ENCODE measurements at places on chromosomes 2 and 18.

DNA sequence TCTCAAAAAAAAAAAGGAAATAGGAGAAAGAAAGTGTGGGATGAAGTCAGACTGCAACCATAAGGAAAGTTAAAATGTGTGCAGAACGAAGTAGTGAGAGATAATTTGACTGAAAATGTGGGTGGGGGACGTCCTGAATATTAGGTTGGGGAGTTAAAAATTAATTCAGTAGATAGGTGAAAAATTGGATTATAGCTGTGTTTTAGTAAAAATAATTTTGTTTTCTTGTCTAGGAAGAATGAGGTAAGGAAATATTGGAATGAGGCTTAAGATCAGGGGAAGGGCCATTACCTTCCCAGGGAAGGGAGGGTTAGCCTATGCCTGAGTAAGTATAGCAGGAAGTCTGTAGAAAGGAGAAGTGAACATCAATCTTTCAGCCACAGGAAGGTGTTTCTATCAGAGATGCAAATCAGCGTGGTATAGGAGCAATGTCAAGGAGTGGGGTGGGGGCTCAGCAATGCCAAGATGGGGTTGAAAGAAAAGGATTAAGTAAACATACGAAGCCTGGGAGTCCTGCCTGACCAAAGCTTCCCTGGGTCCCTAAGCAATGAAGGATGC, 250.9 kb downstream of the PIEZO2 start:
- no peak for DNase-seq

DNA sequence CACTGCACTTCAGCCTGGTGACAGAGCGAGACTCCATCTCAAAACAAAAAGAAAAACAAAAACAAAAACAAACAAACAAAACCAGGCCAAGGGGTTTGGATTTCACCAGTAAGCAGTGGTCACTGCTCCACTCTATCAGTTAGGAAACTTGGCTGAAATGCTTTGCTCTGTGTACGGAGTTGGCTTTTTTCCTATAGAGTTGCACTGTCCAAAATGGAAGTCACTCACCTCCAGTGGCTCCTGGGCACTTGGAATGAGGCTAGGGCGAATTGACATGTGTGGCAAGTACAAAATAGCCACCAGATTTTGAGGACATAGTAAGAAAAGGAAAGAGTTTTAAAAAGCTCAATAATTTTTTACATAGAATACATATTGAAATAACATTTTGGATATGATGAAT, 228.7 kb downstream of the LOXHD1 start:
- no peak for DNase-seq

DNA sequence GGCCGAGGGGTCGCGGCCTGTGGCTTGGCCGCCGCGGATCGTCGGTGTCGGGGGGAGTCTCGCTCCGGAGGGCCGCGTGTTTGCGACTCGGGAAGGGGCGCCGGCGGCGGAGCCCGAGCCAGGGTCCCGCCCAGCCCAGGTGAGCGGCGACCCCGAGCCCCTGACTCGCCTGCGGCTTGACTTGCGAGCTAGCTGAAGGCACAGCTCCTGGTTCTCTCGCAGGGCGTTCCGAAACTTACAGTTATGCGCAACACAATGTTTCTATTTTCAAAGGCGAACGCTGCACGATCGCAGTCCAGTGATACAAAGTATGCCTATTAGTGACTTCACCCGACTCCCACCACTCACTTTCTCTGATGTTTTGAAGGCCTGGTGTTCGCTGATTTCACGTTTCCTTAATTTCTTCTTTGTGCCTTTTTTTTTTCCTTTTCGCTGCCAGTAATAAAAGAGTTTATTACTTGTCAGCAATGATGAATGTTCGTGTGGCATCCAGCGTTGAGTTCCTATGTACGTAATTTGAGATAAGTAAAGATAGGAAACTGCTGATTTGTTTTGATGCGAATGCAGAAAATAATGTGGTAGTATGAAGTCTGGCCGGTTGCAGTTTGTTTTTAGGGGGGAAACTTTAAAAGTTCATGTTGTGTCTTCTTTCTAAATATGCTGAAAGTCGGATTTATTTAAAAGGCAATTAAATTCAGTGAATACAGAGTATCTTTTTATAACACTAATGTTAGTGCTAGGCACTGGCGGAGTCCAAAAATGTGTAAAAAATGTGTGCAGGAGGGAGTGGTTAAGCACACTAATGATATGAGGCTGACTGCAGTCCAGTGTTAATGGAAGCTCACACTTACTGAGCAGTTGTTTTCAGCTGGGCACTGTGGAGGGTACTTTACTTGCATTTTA, 706 bp downstream of the UBXN2A start:
- no peak for DNase-seq

- no peak for DNase-seq
Observed at GRCh38 chr2:86446060-86446459, 4.9 kb downstream of the KDM3A start.

GRCh38 chr2:35114765-35115164, 1240.8 kb upstream of the CRIM1 start:
- no peak for DNase-seq

DNA sequence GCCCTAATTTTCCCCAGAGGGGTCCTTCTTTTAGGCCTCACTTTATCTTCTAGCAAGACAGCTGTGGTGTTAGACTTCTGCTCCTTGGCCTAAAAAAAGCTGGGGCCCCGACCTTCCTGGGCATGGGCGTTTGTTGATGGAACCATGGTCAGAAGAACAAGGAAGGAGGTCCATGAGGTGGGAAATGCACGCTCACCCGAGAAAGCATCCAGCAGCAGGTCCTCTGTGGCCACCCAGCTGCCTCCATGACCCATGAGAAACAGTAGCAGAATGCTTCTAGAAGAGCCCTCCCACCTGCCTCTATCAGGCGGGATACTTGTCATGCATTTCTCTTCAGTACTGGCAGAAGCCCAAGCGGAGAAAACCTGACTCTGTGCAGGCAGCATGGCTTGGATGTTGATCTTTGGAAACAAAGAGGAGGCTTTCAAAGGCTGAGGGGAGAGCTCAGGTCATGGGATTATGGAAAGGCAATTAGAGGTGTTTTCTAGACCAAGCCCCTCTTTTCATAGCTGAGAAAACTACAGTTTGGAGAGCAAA, 249.1 kb downstream of the FAM210A start:
- no peak for DNase-seq

DNA sequence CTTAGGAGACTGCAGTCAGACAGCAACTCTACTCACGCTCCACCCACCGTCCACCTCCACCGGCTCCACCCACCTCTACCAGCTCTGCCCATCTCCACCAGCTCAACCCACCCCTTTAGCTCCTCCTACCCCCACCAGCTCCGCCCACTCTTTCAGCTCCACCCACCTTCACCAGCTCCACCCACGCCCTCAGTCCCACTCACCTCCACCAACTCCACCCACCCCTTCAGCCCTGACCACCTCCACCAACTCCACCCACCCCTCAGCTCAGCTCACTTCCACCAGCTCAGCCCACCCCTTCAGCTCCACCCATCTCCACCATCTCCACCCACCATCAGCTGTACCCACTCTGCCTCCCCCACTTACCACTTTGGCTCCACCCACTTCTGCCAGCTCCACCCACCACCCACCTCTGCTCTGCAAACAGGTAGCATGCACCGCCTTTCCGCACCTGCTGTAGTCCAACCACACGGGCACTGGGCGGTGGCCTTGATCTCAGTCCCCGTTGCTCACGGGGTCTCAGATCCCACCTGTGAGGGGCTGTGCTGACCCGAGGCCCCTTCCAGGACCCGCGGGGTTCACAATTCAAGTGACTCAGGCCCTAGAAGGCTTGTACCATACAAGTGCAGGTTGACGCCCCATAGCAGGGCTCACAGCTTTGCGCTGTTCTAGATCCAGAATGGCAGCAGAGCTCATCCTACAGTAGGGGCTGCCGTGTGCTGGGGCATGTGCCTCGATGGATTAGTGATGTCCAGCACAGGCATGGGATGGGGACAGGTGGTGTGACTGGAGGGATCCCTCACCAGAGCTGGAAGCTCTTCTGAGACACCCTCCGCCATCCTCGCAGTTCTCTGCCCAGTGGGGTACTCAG, 77.2 kb upstream of the OTOS start:
- no peak for DNase-seq

DNA sequence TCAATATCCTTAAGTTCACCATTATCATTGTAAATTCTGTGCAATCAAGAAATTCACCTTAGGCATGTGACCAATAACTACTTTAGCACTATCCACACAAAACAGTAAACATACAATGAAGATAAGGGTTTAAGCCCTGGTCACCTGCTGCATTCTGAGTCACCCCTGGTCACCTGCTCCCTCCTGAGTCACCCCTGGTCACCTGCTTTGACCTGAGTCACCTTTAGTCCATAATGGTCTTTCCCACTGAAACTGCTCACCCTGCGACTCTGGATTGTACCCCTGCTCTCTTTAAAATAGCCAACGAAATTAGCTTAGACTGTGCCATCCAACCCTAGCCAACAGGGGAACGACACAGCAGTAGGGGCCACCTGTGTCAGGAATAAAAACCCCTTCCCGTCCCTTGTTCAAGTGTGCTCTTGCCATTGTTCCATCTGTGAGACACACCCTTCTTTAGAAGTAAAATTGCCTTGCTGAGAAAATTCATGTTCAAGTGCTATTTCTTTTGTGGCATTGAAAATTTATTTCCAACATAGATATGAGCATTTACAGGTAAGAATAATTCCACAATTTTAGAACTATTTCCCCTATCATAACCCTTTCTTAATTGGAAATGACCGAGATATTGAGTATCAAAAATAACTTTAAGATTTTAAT, 902.8 kb downstream of the DSC3 start:
- no peak for DNase-seq

- no peak for DNase-seq
Observed at GRCh38 chr18:6743999-6744398, 14.5 kb downstream of the ARHGAP28 start.

GRCh38 chr2:234710587-234710986, 213.7 kb upstream of the ARL4C start:
- no peak for DNase-seq
